DMS 273 treated with DMSO at 0.1 percent for 48 hours (cell line): ENCODE measurements at places on chromosomes 2 and 18.
A peak's percentile ranks its signal among the peaks of the same experiment; 100 is the strongest.

DNA sequence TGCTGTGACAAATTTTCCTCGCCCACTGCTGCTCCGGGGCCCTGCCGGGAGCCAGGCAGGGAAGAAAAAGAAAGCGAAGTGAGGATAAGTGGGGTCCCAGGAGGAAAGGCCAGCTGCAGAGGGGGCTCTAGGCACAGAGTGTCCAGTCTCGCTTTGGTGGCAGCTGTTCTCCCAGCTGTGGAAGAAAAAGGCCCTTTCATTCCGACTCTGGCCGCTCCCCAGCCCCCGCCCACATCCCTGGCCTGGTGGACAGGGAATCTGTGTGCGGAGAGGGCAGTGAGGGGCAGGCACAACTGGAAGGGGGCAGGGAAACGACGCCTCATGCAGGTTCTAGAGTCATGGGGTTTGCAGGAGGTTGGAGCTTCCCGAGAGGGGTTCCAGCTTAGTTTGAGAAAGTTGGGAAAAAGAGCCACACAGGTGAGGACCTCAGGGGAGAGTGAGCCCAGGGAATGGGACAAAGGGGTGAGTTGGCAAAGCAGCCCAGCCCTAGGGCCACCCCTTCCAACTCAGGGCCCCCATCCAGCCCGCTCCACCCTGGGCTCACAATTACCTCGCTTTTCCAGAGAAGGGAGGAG lies 1.8 kb downstream of the RTKN start:
- no peak for DNase-seq

DNA sequence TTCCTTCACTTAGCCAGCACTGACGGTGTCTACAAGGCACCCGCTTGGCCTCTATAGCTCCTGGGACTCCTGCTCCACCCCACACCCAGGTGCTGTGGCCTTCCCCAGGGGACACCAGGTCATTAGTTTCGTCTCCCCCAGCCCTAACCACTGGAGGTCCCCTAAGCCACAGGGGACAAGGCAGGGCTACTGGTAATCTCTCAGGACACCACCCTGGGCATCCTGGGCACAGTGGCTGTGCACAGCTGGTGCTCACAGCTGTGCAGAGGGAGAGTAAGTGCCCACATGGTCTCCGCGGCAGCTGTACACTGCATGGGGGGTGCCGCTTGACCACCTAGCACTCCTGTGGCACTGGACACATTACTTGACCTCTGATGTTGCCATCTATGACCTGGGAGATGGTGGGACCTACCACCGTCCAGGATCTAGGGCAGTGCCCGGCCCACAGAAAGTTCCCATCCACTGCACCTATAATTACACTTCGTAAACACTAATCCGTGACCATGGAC lies 134.0 kb downstream of the HDAC4 start:
- no peak for DNase-seq

GRCh38 chr2:6826081-6826913 lies 39.4 kb downstream of the CMPK2 start:
- peak; percentile 7 for DNase-seq

GRCh38 chr2:76413436-76413835 lies 702.7 kb upstream of the GCFC2 start:
- no peak for DNase-seq

- no peak for DNase-seq
Observed at GRCh38 chr2:43005245-43005974, 213.0 kb upstream of the HAAO start.

GRCh38 chr2:24552836-24553235 lies 61.8 kb downstream of the NCOA1 start:
- DNase-seq = no peak

- no peak for DNase-seq
Observed at GRCh38 chr2:42569883-42570282, 1.5 kb downstream of the MTA3 start.

GRCh38 chr2:20516646-20517341 lies 69.9 kb downstream of the RHOB start:
- DNase-seq = no peak

- no peak for DNase-seq
Observed at GRCh38 chr2:12196495-12196894, 450.1 kb downstream of the LPIN1 start.

- DNase-seq = no peak
Observed at GRCh38 chr2:200373231-200373630, 66.7 kb downstream of the SPATS2L start.

- no peak for DNase-seq
Observed at GRCh38 chr2:85468096-85468703, 49.7 kb downstream of the SH2D6 start.

- no peak for DNase-seq
Observed at GRCh38 chr2:165791421-165792103, 2.5 kb downstream of the GALNT3 start.

DNA sequence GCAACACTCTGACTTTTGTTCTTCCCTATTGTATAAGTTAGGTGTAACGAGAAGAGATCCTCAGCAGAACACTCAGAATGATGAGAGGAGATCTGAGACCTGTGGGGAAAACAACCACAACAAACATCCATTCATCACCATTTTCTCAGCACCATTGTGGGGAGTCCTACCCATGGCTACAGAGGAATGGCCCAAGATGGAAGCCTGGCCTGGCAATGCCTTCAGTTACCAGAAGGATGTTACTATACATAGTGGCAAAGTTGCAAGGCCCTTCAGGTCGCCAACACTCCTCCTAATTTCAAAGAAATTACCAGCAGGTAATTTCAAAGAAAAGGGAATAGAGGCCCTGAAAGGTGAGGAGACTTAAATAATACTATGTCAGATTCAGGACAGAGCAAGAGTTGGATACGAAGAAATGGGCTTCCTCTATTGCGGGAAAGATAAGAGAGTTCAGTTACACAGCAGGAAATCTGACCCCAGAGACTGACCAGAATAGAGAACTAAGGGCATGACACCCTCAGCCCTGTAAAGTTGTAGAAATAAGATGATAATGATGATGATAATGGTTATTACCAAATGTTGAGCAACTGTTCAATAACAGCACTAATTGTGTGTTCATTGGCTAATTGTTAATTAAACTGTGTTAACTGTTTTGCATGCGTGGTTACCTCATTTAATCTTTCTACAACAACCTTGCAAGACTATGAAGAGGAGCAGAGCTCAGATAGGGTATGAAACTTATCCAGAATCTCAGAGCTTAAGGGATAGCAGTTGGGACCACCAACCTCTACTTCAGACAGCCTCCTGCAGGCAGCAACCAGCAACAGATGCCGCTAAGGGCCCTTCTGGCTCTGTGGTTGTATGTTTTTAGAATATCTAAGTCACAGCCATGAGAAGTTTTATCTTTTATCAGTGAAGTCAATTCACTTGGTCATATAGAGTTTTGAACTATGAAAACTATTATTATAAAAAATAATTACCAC lies 37.5 kb downstream of the DHRS9 start:
- no peak for DNase-seq

- DNase-seq = no peak
Observed at GRCh38 chr2:15936277-15937104, 3.9 kb upstream of the MYCN start.

GRCh38 chr2:77629539-77629938 lies 107.4 kb upstream of the LRRTM4 start:
- no peak for DNase-seq

DNA sequence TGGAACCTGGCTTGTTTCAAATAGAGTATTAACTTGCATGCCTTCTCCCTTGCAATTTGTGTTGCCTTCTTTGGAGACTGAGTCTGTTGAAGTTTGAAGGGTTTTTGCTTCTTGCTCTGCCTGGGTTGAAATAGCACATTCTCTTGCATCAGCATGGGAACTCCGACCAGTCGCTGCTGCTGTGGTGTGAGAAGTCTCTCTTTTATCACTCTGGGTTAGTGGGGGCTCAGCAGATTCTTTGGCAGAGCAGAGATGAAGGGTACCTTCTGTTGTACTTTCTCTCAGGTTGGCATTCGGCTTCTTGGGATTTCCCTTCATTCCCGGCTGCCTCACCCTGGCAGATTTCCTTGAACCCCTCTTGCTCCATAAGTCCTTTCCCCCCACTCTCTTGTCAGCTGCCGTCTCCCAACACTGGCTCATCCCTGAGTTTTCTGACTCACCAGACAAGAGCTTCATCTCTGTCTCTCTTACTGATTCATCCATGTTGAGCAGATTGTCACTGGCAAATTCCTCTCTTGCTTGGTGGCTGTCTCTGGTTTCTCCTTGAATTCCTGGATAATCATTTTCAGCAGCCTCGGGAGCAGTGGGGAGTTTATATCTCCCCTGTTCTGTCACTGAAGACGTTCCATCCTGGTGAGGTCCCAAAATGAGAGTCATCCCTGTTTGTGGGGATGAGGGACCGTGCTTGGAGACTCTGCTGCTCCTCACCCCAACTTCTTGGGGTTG lies 49.9 kb downstream of the ALPK2 start:
- no peak for DNase-seq

GRCh38 chr2:19156646-19157045 lies 201.8 kb downstream of the OSR1 start:
- DNase-seq = no peak

- DNase-seq = no peak
Observed at GRCh38 chr2:98923244-98923940, 12.6 kb downstream of the CRACDL start.

- DNase-seq = no peak
Observed at GRCh38 chr18:47979611-47980200, 49.2 kb upstream of the SMAD2 start.

DNA sequence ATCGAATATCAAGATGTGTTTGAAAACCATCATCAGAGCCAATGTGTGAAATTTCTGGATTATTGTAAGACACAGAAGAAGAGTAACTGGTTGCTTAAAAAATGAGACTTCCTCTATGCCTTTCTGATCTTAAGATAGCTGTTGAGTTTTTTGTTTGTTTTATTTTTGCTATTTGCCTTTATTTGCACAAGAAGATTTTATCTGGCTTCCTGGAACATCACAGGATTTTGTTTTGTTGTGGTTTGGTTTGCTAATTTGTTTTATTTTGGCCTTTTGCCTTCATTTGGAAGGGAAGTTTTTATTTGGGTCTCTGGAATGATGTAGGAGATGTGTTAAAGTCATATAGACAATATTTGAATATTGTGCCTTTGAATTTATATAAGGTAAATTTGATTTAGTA lies 3.9 kb upstream of the CYTIP start:
- no peak for DNase-seq

DNA sequence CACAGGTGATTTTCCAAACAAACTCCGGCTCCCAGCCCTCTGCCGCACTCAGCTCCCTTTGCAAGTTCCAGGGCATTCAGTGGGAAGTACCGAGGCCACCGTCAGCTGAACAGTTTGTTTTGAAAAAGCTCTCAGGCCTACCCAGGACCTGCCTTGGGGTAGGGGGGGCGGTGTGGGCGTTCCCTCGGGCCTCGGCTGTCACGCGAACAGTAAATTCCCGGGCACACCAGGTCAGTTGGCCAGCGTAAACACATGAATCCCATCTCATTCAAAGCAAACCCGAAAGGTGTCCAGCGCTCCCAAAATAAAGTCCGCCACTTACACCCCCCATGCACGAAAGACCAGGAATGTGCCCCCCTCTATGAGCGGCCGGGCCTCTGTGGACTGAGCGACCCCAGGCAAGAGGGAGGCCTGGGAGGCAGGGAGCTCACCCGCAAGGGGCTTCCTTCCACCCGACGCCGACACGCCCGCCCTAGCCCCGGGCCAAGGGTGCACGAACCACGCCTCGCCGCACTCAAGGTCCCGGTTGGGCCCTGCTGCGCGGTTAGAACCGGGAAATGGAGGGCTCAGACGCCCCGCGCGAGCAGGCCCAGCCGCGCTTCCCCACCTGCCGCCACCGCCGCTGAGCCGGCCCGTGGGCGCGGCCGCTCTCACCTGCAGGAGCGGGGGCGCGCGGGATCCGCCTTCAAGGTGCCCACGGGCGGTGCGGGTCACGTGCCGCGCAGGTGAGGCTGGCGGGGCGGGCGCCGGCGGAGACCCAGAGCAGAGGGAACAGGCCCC lies at the start of gene WDSUB1:
Gene WDSUB1, minus strand, starts transcription at position 775 of the 780 bp plus-strand sequence. CDS start 3,634 bp downstream, outside the sequence.
- peak; percentile 15 for DNase-seq

- DNase-seq = no peak
Observed at GRCh38 chr2:33784488-33784887, 185.4 kb upstream of the FAM98A start.

- DNase-seq = no peak
Observed at GRCh38 chr2:160920791-160921303, 239.4 kb upstream of the TANK start.

DNA sequence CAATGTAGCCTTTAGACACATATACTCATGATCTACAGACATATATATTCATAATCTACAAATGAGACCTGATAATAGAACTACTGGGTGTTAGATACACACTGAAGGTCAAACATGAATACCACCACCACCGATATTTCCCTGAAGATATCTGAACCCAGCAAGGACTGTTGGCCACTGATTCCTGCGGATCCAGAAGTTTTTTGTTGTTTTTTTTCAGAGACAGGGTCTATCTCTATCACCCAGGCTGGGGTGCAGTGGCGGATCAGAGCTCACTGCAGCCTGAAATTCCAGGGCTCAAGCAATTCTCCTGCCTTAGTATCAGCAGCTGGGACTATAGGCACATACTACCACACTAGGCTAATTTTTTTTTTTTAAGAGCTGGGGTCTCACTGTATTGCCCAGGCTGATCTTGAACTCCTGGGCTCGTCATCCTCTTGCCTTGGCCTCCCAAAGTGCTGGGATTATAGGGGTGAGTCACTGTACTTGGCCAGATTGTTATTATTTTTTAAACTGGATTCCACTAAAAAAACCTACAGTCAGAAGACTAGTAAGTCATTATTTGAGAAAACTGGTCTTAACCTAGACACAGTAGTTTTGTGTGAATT lies 1.8 kb downstream of the METTL5 start:
- no peak for DNase-seq

- DNase-seq = no peak
Observed at GRCh38 chr2:77507657-77508056, 14.5 kb downstream of the LRRTM4 start.

DNA sequence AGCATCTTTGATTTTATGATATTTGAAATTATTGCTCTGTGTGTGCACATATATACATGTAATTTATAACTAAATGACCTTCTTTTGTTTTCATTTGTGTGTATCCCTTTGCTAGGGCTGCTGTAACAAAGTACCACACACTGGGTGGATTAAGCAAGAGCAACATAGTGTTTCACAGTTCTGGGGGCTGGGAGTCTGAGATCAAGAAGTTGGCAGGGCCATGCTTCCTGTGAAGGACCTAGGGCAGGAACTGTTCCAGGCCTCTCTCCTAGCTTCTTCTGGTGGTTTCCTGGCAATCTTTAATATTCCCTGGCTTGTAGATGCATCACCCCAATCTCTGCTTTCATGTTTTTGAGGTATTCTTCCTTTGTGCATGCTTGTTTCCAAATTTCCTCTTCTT lies 1043.9 kb downstream of the TSN start:
- DNase-seq = no peak

DNA sequence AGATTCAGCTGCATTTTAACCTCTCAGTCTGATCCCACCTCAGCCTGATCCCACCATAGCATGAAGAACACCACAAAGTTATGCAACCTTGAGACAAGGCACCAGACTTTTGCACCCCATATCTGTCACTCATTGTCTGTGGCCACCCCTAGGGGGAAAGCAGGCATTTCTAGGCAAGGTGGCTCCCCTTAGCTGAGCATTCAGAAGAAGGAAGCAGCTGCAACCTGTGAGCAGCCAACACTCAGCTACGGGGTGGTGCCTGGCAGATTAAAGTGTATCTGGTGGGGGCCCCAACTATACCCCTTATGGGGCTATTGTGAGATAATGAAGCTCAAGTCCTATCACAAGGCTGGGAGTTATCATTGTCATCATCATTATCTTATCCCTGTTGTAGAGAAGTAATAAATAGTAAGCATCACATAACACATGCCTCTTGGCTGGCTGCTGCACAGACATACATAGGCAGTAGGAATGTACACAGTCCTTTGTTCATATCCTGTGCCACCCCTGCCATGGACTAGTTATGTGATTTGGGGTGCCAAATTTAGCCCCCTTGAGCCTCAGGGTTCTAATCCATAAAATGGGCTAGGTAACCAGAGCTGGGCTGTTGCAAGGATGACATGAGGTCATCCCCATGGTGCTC lies 20.6 kb upstream of the TMEM163 start:
- DNase-seq = no peak

- DNase-seq = no peak
Observed at GRCh38 chr2:96315400-96316071, 9.6 kb upstream of the ITPRIPL1 start.
